ENCODE measurements at places on chromosomes 7 and 10. TPM values are rescaled to one million over a fixed set of nuclear protein-coding genes. Genes with fewer than 3 reads are reported as not detected.

DNA sequence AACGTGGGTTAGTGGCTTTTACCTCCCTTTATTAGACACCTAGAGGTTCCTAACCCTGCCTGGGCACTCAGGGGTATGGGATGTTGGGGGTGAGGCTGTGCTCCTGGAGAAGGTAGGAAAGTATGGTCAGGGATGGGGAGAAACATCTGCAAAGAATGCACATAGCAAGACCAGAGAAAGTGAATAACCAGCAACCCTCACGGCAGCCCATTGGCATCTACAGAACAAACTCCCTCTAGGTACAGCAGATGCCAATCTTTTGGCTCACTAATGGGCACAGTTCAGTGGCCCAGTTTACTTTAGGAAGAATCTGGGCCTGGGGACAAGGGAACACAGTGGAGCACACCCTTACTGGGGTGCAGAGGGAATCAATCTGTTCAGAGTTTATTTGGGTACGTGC is 143.9 kb downstream of the JAZF1 start:
- no peaks in the 10 kb centered on the region for H3K27me3 ChIP-seq
- H3K4me1 ChIP-seq, result peaks cover 68% of the 10 kb centered on the region
- DNase-seq, result no peak

DNA sequence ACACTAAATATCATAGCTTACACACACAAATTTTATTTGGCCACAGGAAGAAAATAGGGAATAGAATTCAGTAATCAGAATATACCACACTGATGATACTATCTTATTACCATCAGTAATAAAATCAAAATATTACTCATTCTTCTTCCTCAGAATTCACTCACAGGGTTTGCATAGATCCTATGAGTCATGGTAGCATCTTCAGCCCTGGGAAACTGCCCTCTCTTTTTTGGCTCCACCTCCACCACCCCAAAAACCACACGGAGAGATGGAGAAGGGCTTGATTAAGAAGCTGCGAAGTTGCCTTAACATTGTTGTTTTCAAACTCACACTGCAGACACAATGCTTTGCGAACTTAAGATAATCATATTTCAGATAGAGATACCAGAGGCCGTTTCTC is 154.1 kb upstream of the AHR start:
- no peak overlapping the region for H3K27ac ChIP-seq
- no peak for DNase-seq
- no peak overlapping the region for H3K4me3 ChIP-seq
- peaks cover 28% of the 10 kb centered on the region for H3K4me1 ChIP-seq

NOLC1 gene
- 56.0 TPM for total RNA-seq

TTYH3 gene
- 22.0 TPM for total RNA-seq

GRCh38 chr7:131583430-131583829 is 27.0 kb upstream of the PODXL start:
- H3K36me3 ChIP-seq, result no peaks in the 10 kb centered on the region
- no peak overlapping the region for H3K4me3 ChIP-seq
- no peaks in the 10 kb centered on the region for H3K27me3 ChIP-seq
- peaks cover 23% of the 10 kb centered on the region for H3K4me1 ChIP-seq

SEC24C gene
- total RNA-seq, result 61.3 TPM

DNA sequence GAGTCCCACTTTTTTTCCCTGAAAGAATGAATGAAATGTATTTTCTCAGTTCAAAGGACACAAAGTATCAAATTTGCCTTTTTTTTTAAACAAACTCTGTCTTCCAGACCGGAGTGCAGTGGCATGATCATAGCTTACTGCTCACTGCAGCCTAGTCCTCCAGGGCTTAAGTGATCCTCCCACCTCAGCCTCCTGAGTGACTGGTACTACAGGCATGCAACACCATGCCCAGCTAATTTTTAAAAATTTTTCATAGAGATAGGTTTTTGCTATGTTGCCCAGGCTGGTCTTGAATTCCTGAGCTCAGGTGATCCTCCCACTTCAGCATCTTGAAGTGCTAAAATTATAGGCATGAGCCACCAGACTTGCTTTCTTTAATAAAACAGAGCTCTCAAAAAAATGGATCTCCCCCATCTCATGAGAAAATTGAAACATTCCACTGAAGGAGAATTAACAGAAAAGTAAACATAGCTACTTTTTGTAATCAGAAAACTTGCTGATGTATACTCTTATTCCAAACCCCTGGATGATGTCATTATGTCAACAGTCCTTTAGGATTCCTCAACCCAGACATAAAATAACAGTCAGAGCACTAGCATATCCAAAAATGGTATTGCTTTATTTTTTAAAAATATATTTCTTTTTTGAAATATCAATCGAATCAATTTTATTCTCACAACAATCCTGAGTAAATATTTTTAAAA is 12.3 kb upstream of the TRDMT1 start:
- H3K27me3 ChIP-seq, result no peaks in the 10 kb centered on the region
- no peak overlapping the region for H3K4me3 ChIP-seq
- no peak for DNase-seq

LIPF gene
- total RNA-seq, result not detected

DNA sequence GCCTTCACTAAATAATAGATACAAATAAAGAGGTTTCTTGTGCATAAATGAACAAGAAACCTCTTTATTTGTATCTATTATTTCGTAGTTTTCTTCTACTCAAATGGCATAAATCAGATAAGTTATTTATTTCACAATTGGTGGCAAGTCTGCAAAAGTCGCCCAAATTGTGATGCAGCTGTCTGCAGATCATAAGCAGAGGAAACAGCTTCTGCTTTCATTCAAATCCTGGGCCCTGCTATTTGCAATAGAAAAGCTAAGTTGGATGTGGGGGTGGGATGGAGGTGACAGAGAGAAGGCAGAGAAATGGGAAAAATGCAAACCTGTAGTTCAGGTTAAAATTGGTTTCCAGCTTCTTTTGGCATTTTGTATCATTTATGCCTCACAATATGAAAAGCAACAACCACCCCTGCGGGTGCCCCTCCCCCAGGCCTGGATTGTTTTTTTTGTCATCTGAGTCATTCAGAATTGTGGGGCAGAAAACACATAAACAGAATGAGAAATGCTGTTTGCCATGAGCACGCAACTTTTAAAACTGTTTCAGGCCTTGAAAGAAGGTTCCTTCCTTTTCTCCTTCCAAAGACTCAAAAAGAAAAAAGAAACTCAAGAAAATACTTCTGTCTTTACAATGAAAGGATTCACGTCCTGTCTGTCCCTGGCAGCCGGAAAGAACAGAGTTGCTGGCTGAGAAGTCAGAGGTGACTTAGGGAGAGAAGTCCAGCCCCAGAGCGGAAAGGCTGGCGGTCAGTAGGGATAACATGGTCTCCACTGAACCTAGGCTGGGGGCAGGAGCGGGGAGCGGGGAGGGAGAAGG is 132.9 kb downstream of the BAMBI start:
- no peaks in the 10 kb centered on the region for H3K27me3 ChIP-seq
- peaks cover 25% of the 10 kb centered on the region for H3K4me1 ChIP-seq
- no peak for DNase-seq
- H3K4me3 ChIP-seq, result no peak overlapping the region

DNA sequence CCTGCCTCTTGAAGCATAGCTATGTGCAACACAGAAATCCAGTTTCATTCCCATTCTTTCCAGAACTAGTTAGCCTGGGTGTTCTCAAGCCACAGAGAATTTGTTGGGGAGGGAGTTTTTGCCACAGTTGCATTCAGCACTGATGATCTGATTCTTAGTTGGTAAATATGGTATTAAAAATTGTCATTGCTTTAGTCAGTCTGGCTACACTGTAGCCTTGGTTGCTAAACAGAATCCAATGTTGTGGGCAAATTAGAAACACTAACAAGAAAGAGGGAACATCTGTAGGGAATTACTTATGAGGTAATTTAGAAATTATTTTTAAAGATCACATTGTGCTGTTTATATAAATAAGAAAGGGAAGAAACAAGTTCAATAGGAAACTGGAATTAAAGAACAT is 57.0 kb upstream of the CC2D2B start:
- H3K27ac ChIP-seq, result no peak overlapping the region
- no peak overlapping the region for H3K4me3 ChIP-seq
- H3K4me1 ChIP-seq, result no peaks in the 10 kb centered on the region
- H3K36me3 ChIP-seq, result no peaks in the 10 kb centered on the region

TRIM50 gene
- total RNA-seq, result not detected

SLC16A9 gene
- total RNA-seq, result 0.86 TPM

DNA sequence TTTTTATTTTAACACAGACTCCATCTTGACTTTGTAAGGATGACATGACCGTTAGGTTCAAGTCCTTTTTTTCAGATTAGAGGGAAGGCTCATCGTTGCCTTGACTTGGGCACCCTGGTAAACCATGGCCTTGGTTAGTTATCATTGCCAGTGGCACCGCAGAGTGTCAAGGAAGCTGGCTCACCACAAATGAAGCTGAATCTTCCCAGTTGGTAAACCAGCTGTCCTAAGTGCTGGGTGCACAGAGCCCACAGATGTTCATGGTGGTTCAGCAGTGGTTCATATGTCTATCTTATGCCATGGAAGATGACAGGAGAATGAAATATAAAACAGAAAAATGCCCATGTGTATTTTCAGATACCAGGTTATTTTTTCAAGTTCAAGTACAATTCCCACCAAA is 273.6 kb downstream of the PLXDC2 start:
- no peak overlapping the region for H3K27ac ChIP-seq
- DNase-seq, result no peak
- no peak overlapping the region for H3K4me3 ChIP-seq
- H3K27me3 ChIP-seq, result no peaks in the 10 kb centered on the region

DNA sequence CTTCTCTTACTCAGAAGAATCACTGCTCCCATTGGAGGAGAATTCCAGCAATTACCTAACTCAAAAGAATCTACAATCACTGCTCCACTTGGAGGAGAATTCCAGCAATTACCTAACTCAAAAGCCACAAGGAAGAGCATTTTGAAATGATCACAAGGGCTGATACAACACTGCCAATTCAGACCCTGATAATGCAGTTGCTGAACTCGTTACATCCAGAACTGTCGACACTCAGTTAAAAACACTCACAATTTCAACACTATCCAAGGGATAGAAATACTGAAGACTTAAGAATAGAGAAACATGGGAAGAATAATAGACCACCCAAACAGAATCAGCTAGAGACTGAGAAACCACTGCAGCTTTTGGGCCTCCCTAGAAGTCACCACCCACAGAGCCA is 27.8 kb downstream of the AFAP1L2 start:
- H3K27ac ChIP-seq, result no peak overlapping the region
- H3K36me3 ChIP-seq, result no peaks in the 10 kb centered on the region
- H3K27me3 ChIP-seq, result no peaks in the 10 kb centered on the region

ZKSCAN1 gene
- 24.4 TPM for total RNA-seq

DNA sequence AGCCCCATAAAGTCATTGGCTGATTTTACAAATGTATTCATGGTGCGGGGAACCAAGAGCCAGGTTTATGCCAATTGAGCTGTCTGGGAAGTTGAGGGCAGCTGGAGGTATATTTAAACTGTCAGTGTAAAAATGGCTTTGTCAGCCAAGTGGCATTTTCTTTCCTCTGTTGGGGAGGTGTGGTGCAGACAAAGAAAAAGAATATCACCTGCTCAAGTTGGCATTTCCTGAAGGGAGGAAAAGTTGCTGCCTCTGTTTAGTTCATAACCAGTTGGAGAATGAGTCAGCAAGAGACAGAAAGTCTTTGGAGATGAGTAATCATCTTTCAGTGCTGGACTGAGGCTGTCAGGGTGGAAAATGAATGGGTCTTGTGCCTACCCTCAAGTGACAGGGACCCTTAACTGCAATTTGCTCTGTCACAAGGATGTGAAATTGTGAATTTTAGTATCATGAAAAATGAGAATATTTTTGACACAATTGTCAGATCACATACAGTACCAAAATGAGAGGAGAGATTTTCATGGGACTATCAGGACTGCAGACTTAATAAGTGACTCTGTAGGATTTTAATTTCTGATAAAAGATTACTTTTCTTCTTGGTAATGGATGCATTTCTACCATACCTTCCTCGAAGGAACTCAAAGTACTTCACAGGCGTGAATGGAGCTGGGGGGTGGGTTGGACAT is 137.3 kb downstream of the ANLN start:
- no peaks in the 10 kb centered on the region for H3K4me1 ChIP-seq
- no peak for DNase-seq
- no peak overlapping the region for H3K4me3 ChIP-seq
- H3K27me3 ChIP-seq, result no peaks in the 10 kb centered on the region
- no peaks in the 10 kb centered on the region for H3K36me3 ChIP-seq

MYH16 gene
- not detected for total RNA-seq

H2BK1 gene
- not detected for total RNA-seq

DNA sequence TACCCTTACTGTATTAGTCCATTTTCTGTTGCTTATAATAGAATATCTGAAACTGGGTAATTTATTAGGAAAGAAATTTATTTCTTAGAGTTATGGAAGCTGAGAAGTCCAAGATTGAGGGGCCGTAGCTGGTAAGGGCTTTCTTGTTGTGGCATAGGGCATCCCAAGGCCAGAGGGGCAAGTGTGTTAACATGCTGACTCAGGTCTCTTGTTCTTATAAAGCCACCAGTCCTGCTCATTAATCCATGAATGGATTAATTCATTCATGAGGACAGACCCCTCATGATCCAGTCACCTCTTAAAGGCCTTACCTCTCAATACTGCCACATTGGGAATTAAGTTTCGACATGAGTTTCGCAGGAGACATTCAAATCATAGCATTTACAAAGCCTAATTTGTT is 2.4 kb downstream of the ARMC10 start:
- H3K4me3 ChIP-seq, result no peak overlapping the region
- no peaks in the 10 kb centered on the region for H3K36me3 ChIP-seq
- H3K4me1 ChIP-seq, result peaks cover 32% of the 10 kb centered on the region
- no peaks in the 10 kb centered on the region for H3K27me3 ChIP-seq
